ENCODE measurements at places on chromosomes 5 and 9.
A peak's percentile ranks its signal among the peaks of the same experiment; 100 is the strongest.

DNA sequence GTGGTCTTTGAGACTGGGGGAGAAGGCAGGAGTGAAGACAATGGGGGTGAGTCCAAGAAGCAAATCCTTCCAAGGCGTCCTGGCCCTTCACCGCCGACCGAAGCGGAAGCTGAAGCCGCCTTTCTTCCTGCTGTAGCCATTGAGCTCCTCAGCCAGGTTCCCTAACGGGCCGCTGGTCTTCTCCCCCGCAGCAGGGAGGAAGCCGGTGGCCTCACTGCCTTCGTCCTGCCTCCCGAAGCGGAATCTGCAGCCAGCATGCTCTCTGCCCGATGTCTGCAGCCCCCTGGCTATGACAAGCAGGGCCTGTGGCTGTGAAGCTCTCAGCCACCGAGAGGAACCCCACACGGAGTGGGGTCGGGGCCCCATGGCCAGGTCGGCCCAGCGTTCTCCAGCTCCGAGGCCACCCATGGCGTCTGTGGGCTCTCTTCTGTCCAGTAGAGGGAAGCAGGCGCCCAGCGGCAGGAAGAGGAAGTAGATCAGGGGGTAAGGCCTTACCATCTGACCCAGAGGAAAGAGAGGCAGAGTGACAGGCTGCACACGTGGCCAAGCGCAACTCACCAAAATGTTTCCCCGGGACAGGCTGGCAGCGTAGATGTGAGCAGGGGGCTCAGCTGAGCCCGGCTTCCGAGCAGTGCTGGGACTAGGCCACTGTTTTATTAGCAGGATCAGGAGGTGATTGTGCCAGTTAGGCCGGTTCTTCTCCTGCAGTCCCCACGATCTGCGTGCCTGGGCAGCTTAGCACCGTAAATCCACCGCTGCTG lies 3.1 kb downstream of the QRFP start:
- H3K4me1 ChIP-seq = peaks cover 5% of the 10 kb centered on the region
- peak; percentile 30 for DNase-seq
- H3K27me3 ChIP-seq = no peaks in the 10 kb centered on the region
- H3K36me3 ChIP-seq = peaks cover 52% of the 10 kb centered on the region
- no peak overlapping the region for H3K27ac ChIP-seq

DNA sequence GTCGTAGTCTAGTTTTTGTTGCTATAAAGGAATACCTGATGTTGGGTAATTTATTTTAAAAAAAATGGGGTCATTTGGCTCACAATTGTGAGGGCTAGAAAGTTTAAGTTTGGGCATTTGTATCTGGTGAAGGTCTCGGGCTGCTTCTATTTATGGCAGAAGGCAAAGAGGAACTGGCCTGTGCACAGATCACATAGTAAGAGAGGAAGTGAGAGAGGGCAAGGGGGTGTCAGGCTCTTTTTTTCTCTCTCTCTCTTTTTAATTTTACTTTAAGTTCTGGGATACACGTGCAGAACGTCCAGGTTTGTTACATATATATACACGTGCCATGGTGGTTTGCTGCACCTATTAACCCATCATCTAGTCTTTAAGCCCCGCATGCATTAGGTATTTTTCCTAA lies 453.3 kb downstream of the DIRAS2 start:
- no peaks in the 10 kb centered on the region for H3K36me3 ChIP-seq
- no peaks in the 10 kb centered on the region for H3K27me3 ChIP-seq
- H3K4me1 ChIP-seq = no peaks in the 10 kb centered on the region
- H3K27ac ChIP-seq = no peak overlapping the region

DNA sequence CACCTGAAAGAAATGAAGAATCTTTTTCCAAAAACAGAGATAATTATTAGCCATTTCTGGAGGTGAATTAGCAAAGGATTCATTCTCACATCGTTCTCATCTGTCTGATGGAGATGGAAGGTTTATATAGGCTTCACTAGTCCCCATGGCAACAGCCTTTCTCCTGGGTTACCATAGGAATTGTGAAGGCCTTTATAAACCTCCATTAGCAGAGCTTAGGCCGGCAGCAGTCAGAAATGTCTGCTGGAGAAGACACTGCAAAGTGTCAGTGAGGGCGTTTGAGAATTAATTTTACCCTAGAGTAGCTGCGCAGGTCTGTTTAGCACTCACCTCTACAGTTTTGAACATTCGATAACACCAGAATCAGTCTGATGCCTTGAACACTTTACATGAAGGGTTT lies 290.4 kb upstream of the NR4A3 start:
- no peak overlapping the region for H3K4me3 ChIP-seq
- no peaks in the 10 kb centered on the region for H3K4me1 ChIP-seq
- no peak overlapping the region for H3K27ac ChIP-seq
- H3K27me3 ChIP-seq = no peaks in the 10 kb centered on the region
- DNase-seq = no peak
- no peaks in the 10 kb centered on the region for H3K36me3 ChIP-seq

- no peak for DNase-seq
- no peaks in the 10 kb centered on the region for H3K36me3 ChIP-seq
- H3K27ac ChIP-seq = no peak overlapping the region
- H3K27me3 ChIP-seq = no peaks in the 10 kb centered on the region
- H3K4me1 ChIP-seq = no peaks in the 10 kb centered on the region
These were observed 253.6 kb downstream of the MAST4 start for GRCh38 chr5:66849803-66850202.

GRCh38 chr5:8382456-8382855 lies 513.5 kb downstream of the MTRR start:
- no peak overlapping the region for H3K4me3 ChIP-seq
- no peak for DNase-seq
- H3K36me3 ChIP-seq = no peaks in the 10 kb centered on the region
- no peak overlapping the region for H3K27ac ChIP-seq
- no peaks in the 10 kb centered on the region for H3K27me3 ChIP-seq
- no peaks in the 10 kb centered on the region for H3K4me1 ChIP-seq

DNA sequence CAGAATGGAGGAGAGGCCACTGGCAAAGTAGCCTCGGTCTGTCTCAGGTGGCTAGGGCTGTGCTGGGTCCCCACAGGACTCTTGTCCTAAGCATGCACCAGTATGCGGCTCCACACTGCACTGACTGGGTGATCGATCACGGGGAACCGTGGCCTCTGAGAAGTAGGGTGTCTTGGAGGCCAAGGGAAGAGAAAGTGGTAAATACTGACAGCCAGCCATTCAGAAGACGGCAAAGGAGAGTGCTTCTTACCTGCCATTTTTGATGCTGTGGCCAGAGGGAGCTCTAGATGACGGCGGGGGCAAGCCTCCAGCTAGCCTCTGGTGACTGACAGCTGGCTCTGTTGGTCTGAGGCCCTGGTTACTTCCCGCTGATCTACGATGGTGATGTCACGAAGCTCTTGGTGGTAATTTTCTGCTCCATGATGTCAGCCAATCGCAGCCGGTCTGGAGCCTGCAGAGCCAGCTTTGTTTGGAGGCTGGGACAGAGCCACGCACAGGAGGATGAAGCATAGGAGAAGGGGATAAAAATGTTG lies 40.4 kb upstream of the GADD45G start:
- no peak overlapping the region for H3K4me3 ChIP-seq
- DNase-seq = no peak
- H3K27ac ChIP-seq = no peak overlapping the region
- H3K4me1 ChIP-seq = no peaks in the 10 kb centered on the region
- H3K36me3 ChIP-seq = no peaks in the 10 kb centered on the region

GRCh38 chr5:40716000-40716399 lies 36.3 kb downstream of the PTGER4 start:
- no peaks in the 10 kb centered on the region for H3K27me3 ChIP-seq
- H3K4me1 ChIP-seq = no peaks in the 10 kb centered on the region
- DNase-seq = no peak
- no peak overlapping the region for H3K4me3 ChIP-seq
- no peak overlapping the region for H3K27ac ChIP-seq

GRCh38 chr5:28808967-28809810 lies 1770.8 kb upstream of the CDH9 start:
- DNase-seq = no peak
- H3K4me1 ChIP-seq = no peaks in the 10 kb centered on the region
- no peak overlapping the region for H3K4me3 ChIP-seq
- no peak overlapping the region for H3K27ac ChIP-seq
- H3K36me3 ChIP-seq = no peaks in the 10 kb centered on the region

DNA sequence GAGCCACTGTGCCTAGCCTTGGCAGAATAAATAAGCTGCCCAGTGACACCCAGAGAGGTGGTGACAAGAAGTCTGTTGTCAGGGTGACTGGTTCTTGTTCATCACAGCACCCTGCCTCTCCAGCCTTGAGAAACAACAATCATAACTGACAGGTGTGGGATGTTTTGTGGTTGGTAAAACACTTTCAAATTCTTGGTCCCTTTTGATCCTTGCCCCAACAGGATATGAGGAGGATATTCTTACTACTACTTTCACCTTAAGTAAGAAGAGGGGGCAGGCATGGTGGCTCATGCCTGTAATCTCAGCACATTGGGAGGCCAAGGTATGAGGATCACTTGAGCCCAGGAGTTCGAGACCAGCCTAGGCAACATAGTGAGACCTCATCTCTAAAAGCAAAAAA lies 14.2 kb upstream of the FRRS1L start:
- no peak for DNase-seq
- no peak overlapping the region for H3K4me3 ChIP-seq
- no peaks in the 10 kb centered on the region for H3K4me1 ChIP-seq
- H3K36me3 ChIP-seq = no peaks in the 10 kb centered on the region

DNA sequence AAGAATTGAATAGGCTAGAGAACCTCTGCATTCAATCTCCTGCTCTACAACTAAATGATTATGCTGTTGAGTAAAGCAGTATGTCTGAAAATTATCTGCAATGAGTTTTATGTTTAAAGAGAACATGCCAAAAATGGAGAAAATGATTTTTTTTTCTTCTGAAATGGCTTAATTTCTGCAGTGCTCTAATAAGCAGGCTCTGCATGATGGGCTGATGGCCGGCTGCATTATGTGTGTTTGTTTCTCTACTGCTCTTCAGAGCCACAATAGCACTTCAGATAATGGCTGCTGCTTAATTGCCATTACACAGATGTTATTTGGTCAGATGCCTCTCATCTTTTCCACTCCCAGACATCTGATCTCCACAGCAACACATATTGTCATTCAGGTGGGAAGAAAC lies 286.4 kb upstream of the DMAC1 start:
- H3K4me3 ChIP-seq = no peak overlapping the region
- H3K4me1 ChIP-seq = no peaks in the 10 kb centered on the region
- H3K27me3 ChIP-seq = no peaks in the 10 kb centered on the region
- no peak for DNase-seq
- H3K36me3 ChIP-seq = no peaks in the 10 kb centered on the region
- no peak overlapping the region for H3K27ac ChIP-seq

GRCh38 chr5:44543511-44543910 lies 154.3 kb upstream of the FGF10 start:
- H3K4me3 ChIP-seq = no peak overlapping the region
- DNase-seq = no peak
- H3K4me1 ChIP-seq = no peaks in the 10 kb centered on the region
- no peaks in the 10 kb centered on the region for H3K27me3 ChIP-seq
- H3K36me3 ChIP-seq = no peaks in the 10 kb centered on the region
- no peak overlapping the region for H3K27ac ChIP-seq

GRCh38 chr9:14652729-14653377 lies 40.4 kb downstream of the ZDHHC21 start:
- H3K4me3 ChIP-seq = no peak overlapping the region
- H3K4me1 ChIP-seq = no peaks in the 10 kb centered on the region
- no peak overlapping the region for H3K27ac ChIP-seq
- DNase-seq = no peak

DNA sequence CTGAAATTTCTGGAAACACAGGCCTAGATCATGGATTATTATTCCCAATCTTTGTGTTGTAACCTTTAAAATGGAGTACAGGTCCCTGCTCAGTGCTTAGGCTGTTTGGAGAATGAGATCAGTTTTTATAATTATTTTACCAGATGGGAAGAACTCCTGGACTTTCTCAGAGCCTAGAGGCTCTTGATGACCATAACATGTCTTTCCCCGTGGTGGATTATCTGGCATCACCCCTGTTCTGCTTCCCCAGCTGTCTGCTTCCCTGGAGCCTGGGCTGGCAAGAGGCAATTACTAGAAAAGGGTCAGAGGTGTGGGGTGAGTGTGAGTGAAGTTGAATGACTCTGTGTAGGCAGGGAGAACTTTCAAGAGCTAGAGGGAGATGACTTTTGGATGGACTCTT lies 143.0 kb downstream of the CARTPT start:
- no peak overlapping the region for H3K27ac ChIP-seq
- no peaks in the 10 kb centered on the region for H3K36me3 ChIP-seq
- no peak for DNase-seq
- H3K4me1 ChIP-seq = no peaks in the 10 kb centered on the region

- H3K27me3 ChIP-seq = no peaks in the 10 kb centered on the region
- no peak for DNase-seq
- H3K27ac ChIP-seq = no peak overlapping the region
- no peaks in the 10 kb centered on the region for H3K36me3 ChIP-seq
- H3K4me1 ChIP-seq = peaks cover 5% of the 10 kb centered on the region
These were observed 6.2 kb upstream of the CD180 start for GRCh38 chr5:67202828-67203227.

- H3K4me1 ChIP-seq = no peaks in the 10 kb centered on the region
- H3K4me3 ChIP-seq = no peak overlapping the region
- no peaks in the 10 kb centered on the region for H3K36me3 ChIP-seq
- H3K27me3 ChIP-seq = no peaks in the 10 kb centered on the region
- DNase-seq = no peak
These were observed 714.9 kb upstream of the MEF2C start for GRCh38 chr5:89597878-89598277.

- H3K4me3 ChIP-seq = no peak overlapping the region
- peak; percentile 85 for DNase-seq
- no peak overlapping the region for H3K27ac ChIP-seq
- no peaks in the 10 kb centered on the region for H3K4me1 ChIP-seq
These were observed 17.2 kb downstream of the SPTLC1 start for GRCh38 chr9:92097997-92098482.

- DNase-seq = no peak
- H3K4me1 ChIP-seq = no peaks in the 10 kb centered on the region
- no peak overlapping the region for H3K27ac ChIP-seq
- no peaks in the 10 kb centered on the region for H3K27me3 ChIP-seq
- no peak overlapping the region for H3K4me3 ChIP-seq
- H3K36me3 ChIP-seq = no peaks in the 10 kb centered on the region
These were observed 260.1 kb downstream of the PRELID2 start for GRCh38 chr5:145574889-145575573.

GRCh38 chr5:76849419-76850291 lies at the start of gene S100Z:
Gene S100Z (plus strand): TSS chr5:76850014. CDS start chr5:76875360, 25,346 bp downstream.
- H3K4me3 ChIP-seq = no peak within 1 kb of the TSS
- H3K4me1 ChIP-seq = no peaks in the 10 kb centered on the region
- no peaks in the 10 kb centered on the region for H3K36me3 ChIP-seq
- no peak for DNase-seq

GRCh38 chr9:136745389-136746154 lies 2.8 kb downstream of the LCN6 start:
- no peak overlapping the region for H3K27ac ChIP-seq
- H3K4me1 ChIP-seq = no peaks in the 10 kb centered on the region
- peaks cover 10% of the 10 kb centered on the region for H3K27me3 ChIP-seq

GRCh38 chr9:91852801-91853347 lies 97.2 kb downstream of the ROR2 start:
- H3K27ac ChIP-seq = no peak overlapping the region
- H3K36me3 ChIP-seq = no peaks in the 10 kb centered on the region
- no peaks in the 10 kb centered on the region for H3K4me1 ChIP-seq
- no peaks in the 10 kb centered on the region for H3K27me3 ChIP-seq

DNA sequence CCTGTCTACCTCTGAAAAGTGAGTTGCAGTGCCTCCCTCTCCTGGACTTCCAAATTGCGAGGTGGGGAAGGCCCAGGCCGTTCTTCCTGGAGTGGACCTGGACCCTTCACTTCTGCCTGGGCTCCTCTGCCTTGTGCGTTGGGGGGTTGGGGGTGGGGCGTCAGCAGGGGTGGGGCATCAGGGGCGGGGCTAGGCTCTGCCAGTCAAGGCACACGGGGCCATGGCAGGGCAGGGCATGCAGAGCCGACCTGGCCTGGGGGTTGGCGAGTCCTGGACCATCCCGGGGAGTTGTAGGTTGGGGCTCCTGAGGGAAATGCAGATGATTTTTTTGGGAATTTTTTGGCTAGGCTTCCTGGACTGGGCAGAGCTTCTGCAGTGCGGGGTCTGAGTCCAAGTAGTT lies 87.1 kb downstream of the EHMT1 start:
- no peaks in the 10 kb centered on the region for H3K4me1 ChIP-seq
- peaks cover 2% of the 10 kb centered on the region for H3K36me3 ChIP-seq
- no peak for DNase-seq
- no peak overlapping the region for H3K4me3 ChIP-seq
